ENCODE measurements at places on chromosomes 3 and 15.
A peak's percentile ranks its signal among the peaks of the same experiment; 100 is the strongest.

DNA sequence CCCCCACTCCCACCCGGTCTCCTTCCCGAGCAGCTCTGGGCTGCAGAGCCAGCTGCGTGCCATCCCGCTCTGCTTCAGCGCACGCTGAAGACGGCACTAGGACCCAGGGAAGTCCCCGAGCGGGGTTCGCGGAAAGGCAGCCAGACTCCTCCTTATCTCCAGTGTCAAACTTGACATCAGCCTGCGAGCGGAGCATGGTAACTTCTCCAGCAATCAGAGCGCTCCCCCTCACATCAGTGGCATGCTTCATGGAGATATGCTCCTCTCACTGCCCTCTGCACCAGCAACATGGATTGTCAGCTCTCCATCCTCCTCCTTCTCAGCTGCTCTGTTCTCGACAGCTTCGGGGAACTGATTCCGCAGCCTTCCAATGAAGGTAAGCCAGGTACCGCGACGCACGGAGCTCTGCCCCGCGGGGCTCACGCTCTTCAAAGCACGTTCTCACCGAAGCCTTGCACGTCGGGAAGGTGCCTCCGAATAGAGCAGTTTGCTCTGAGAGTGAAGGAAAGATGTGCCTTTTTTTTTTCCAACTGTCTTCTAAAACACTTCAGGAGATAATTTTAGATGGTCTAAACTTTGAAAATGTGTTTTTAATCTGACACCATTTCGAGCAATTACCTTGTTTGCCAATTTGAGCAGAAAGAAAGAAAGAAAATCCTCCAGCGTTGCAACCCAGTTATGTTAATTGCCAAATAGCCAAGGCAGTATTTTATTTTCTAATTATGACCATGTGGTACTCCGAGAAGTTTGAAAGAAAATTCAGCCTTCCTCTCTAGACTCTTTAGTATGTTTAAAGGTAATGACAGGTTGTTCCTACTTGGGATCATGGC, at the start of gene EPHA3:
Gene EPHA3 (plus strand): TSS at position 161 of the 830 bp plus-strand sequence. CDS start 128 bp downstream, at position 289.
- DNase-seq: no peak

- no peak for DNase-seq
Measured at GRCh38 chr15:68497206-68497910, 65.4 kb upstream of the ITGA11 start.

DNA sequence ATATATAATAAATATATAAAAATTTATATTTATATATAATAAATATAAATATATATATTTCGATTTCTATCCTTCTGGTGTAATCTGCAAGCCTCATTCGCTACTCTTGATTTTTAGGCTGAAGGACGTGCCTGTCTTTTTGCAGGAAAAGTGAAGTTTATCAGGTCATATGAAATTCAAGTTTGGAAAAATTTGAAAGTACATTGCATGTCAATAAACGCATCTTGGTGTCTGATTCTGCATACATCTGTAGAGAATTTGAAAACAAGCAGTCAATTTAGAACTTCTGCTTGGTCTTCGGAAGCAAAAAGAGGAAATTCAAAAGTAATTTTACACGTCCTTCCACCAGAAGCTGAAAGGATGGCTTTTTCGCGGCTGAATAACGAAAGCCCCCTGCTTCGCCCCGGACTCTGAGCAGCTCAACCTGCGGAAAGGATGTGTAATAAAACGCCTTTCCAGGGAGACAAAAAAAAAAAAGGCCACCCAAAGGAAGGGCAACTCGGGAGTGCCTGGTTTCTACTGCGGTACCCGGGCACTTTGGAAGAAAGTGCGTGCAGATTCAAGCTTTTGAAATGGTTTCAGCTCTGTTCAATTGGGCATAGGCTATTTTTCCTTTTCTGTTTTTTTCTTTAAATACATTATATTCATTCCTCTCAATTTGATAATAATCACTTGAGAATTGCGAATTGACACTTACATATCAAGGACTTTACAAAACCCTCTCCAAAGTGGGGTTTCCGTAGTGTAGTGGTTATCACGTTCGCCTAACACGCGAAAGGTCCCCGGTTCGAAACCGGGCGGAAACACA, 1.5 kb upstream of the MYNN start:
- peak; percentile 85 for DNase-seq

DNA sequence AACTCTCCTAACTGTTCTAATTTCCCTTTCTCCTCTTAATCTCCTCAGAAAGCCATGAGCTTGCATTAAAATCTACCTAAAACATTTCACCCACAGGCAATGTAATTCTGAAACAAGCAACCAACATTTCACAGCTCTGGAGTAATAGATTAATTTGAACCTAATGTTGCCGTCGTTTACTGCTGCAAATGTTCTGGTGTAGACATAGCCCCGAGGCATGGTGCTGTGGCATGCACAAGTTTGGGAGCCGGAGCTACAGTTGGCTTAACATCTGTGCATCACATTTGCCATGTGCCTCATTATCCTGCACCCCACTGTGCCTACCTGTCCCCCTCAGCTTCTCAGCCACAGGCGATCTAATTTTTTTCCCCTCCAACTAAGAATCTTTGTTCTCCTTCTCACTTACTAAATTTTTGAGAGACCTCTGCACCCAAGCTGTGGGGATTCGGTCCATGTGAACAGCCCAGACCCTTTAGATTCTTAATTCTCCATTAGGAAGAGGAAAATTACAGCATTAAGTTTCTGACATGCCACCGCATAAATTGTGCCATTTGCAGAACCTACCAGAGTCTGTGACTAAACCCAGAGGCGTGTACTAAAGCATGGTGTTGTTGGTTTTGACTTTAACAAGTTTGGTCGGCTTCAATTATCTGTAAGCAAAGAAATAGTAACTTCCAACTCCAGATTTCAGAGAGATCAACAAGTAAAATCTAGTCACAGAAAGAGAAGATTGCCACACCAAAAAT, 419.2 kb downstream of the MECOM start:
- DNase-seq: no peak

- no peak for DNase-seq
Measured at GRCh38 chr3:76026379-76026778, 241.0 kb upstream of the ZNF717 start.

DNA sequence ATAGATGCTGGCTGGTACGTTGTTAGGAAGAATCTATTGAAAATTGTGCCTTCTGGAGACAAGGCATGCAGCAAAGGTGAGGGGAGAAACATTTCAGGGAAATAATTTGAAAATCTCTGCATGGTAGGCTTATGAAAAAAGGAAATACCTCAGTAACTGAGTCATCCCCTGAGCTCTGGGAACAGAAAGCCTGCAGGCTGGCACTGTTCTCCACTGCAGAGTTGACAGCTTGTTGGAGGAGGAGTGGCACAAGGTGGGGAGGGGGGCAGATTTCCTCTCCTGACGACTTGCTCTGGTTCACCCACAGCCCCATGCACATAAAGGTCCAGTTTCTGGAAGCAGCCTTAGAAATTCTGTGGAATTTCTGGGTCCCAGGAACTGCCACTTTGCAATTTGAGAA, 179.4 kb downstream of the ABHD5 start:
- DNase-seq: no peak

- DNase-seq: peak; percentile 2
Measured at GRCh38 chr3:5731100-5731499, 543.6 kb downstream of the EDEM1 start.

DNA sequence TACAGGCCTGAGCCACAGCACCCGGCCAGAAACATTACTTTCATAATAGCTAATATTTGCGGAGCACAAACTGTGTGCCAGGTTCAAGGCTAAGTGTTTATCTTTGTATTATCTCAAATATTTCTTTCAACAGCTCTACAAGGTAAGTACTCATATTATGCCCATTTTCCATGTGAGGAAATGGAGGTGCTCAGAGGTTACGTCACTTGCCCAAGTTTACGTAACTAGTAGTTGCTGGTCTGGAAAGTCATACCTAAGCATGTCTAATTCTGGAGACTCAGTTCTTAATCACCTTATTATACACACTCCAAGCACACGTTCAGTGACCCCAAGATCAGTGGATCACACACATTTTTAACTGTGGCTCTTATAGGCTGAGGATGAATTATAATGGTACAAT, 177.5 kb downstream of the OXSM start:
- no peak for DNase-seq

DNA sequence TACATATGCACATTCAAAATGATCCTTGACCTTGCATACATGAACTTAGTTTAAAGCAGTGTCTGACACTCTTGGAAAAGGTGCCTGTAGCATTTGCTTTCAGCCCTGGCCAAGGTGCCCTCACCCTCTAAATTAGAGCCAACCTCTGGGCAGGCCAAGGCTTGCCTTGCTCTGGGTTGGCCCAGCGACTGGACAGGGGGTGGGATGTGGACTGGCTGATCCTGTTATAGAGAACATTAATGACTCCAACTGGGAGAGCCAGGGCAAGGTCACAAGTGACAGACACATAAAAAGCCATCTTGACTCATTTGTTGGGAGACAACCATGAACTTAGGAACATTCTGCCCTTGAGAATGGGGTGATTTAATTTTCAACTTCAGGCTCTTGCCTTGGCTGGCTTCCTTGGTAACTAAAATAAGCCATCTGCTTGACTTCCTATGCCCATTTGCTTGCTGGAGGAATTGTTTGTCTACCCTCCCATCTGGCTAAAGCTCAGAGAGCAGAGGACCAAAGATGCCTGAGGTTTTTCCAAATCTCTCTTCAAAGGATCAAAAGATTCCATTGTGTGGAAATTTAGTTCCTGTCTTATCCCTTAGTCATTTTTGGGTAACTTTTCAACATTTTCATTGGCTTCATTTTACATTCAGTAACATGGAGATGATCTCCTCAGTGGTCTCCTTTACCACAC, 403.7 kb downstream of the SOX2 start:
- DNase-seq: no peak

DNA sequence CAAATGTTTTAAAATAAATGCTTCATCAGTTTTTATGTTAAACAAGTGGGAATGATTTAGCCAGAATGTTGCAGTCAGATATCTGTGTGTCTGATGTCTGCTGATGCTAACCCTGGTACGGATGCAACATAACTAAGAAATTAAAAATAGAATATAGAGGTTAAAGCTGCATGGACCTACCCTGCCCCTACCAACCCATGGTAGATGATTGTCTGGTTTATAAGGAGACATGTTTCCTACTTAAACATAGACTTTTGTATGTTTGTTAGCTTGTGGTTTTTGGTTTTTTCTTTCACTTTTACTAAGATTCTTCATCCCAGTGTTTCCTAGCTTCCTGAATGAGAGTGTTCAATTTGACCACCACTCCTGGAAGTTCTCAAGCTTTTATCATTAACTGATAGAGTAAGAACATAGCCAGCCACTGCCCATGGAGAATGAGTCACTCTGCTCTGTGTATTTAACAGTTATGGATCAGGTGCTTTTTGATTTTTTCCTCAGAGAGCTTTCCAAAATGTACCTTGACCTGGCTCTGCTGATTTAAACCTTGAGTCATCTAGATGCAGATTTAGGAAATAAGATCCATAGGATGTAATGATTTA, 70.7 kb upstream of the VEPH1 start:
- DNase-seq: no peak

DNA sequence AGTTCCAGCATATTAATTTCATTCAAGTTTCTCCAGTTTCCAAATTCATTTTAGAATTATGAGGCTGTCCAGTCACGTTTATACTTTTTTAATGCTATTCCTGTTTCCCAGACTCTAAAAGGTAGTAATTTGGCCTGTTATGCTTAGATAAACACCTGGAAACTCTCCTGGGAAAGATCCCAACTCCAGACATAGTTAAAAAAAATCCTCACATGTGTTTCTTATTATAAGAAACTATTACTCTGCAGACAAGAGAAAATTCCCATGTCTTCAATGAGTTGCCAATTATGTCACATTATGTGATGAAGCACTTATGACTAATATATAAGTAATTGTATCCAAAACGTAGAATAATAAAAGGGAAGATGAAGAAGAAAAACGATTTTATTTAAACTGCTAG, 137.1 kb upstream of the TMC3 start:
- DNase-seq: no peak

- DNase-seq: no peak
Measured at GRCh38 chr3:40930131-40930538, 269.2 kb upstream of the CTNNB1 start.

- no peak for DNase-seq
Measured at GRCh38 chr3:52432691-52433141, 12.2 kb downstream of the SEMA3G start.

GRCh38 chr15:96374499-96374898, 44.0 kb downstream of the NR2F2 start:
- no peak for DNase-seq

DNA sequence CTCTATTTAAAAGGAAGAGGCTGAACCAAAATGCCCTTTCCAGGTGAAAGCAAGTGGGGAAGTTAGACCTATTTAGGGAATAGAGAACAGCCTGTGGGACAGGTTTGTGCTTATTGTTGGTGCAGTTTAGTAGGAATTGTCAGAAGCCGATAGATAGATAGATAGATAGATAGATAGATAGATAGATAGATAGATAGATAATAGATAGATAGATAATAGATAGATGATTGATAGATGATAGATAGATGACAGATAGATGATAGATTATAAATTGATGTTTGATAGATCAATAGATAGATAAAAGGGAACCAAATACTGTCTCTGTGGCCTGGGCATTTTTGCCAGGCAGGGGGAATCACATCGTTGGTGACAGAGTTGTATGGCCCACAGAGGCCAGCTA, 42.5 kb downstream of the SH3GL3 start:
- DNase-seq: no peak

DNA sequence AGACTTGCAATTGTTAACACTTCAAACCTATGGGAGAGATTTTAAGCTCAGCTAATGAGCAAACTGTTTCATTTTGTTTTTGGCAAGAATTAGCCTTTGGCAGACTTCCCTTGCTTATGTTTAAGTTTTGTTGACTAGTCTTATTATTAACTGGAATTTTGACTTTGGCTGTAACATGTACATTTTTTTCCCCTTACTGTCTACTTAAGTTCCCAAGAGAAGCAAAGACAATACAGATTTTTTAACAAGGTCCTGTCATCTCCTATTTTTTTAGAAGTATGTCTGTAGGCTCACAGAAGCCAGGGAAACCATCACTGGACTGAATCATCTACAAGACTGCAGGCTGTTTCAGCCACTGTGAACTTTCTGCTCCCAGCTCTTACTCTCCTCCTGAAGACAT, 74.3 kb downstream of the DGKG start:
- DNase-seq: no peak

DNA sequence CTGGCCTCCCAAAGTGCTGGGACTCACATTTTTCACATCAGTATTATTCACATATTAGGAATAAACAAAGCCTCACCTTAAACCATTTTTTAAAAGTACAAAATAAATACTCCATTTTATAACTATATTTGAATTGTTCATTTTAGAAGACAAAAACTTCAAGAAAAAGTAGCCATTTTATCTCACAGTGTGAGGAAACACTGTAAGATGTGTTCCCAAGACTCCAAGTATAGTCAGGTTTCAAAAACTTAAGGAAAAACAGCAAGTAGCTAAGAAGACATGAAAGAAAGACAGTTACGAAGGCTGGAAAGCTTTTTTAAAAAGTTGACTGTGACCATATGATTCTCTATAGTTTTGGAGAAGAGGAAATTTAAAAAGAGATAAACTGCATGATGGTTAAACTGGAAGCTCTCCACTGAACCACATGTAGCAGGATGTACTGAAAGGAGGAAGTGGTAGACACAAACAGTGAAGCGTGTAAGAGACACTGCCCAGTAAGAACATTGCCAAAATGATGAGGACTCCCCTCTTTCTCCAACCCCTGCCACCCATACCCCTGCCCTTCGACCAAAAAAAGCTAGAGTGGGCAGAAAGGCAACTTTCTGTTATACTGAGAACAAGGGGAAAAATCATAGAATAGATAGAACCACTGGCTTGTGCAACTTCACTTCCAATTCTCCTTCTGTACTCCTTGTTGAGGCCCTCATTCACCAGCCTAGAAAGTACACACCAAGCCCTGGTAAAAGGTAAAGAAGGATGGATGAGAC, 6.2 kb upstream of the TMF1 start:
- peak; percentile 65 for DNase-seq
